ENCODE measurements at places on chromosomes 7 and 10. TPM values are rescaled to one million over a fixed set of nuclear protein-coding genes. Genes with fewer than 3 reads are reported as not detected.

The KCNMA1 gene
- 15.1 TPM for polyA plus RNA-seq

The VWC2 gene
- polyA plus RNA-seq, result 0.09 TPM

The HABP2 gene
- polyA plus RNA-seq, result 0.19 TPM

The LIPJ gene
- not detected for polyA plus RNA-seq

The AEBP1 gene
- polyA plus RNA-seq, result 65.4 TPM

The LRRC4 gene
- 3.3 TPM for polyA plus RNA-seq

The LSM8 gene
- 38.5 TPM for polyA plus RNA-seq

The COL17A1 gene
- 0.23 TPM for polyA plus RNA-seq

The NKX6-2 gene
- polyA plus RNA-seq, result 2.6 TPM

The MALRD1 gene
- polyA plus RNA-seq, result 0.57 TPM

Measured in forelimb muscle (tissue), 1 donor.